Stimulated activated CD4-positive, alpha-beta T cell treated with anti-CD3 and anti-CD28 coated beads, TNF-alpha, amount 100 ng/mL, for 1 hour (primary cell): ENCODE measurements at places on chromosomes 1 and 21.

DNA sequence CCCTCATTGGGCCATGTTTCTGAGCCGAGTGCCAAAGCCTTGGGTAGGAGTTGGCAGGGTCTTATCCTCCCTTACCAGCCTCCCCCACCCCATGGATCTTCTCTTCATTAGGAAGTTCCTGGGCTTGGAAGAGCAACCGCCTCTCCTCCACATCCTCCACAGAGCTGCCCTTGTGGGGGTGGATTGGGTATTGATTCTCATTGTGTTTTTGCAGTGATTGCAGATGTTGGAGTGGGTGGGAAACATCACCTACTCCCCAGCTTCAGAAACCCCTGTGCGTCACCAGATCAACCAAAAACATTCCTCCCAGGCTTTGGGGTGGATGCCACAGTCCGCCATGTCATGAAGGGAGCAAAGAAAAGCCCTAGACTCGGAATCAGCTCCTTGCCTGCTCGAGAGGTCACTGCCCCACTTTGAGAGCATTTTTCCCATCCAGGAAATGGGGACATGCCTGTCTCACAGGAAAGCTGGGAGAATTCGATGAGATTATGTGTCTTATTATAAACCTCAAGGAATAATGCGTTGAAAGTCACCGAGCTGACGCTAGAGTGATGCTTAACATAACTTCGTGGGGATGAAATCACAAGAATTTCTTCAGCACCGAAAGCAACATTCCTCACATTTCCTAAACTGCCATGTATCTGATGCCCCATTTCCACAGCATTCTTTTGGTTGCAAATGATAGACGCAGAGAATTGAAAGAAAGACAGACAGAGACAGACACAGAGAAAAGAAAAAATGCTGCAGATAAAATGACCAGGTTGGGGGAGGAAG lies 44.7 kb upstream of the ZBTB40 start:
- no peak for DNase-seq

- no peak for DNase-seq
Measured at GRCh38 chr1:95126846-95127245, 9.7 kb downstream of the TLCD4 start.

- DNase-seq = no peak
Measured at GRCh38 chr1:239417986-239418640, 31.7 kb downstream of the CHRM3 start.

DNA sequence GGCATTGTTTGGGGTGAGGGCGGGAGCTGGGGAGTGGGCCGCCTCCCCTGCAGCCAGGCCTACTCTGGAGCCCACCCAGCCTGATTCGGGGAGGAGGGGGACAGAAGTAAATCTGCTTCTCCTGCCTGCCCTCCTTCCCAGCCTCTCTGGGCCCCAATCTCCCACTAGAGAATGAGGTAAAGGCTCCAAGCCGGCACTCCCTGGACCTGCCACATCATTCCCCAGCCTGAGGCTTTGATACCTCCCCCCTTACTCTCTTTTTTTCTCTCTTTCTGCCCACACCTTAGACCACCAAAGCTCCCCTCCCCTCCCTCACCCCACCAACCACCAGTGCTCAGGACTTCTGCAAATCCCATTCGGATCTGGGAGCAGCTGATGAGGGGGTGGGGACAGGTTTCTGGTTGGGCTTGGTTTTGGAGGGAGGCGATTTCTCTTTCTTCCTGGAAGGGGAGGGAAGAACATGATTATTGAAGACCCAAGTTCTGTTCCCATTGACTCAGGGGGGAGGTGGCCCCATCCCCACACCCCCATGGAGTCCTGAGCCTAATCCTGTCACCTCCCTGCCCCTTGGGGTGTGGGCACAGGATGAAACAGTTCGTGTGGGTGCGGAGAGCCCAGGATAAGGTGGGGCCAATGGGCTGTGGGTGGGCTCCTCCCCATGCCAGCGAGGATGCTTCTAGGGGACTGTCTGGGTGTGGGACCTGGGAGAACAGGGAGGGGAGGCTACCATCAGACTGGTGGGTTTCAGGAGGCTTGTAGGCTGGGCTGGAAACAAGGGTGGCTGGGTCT lies 1.3 kb downstream of the MAP7D1 start:
- DNase-seq = no peak

GRCh38 chr21:30714946-30715345 lies 3.6 kb downstream of the KRTAP21-3 start:
- no peak for DNase-seq

DNA sequence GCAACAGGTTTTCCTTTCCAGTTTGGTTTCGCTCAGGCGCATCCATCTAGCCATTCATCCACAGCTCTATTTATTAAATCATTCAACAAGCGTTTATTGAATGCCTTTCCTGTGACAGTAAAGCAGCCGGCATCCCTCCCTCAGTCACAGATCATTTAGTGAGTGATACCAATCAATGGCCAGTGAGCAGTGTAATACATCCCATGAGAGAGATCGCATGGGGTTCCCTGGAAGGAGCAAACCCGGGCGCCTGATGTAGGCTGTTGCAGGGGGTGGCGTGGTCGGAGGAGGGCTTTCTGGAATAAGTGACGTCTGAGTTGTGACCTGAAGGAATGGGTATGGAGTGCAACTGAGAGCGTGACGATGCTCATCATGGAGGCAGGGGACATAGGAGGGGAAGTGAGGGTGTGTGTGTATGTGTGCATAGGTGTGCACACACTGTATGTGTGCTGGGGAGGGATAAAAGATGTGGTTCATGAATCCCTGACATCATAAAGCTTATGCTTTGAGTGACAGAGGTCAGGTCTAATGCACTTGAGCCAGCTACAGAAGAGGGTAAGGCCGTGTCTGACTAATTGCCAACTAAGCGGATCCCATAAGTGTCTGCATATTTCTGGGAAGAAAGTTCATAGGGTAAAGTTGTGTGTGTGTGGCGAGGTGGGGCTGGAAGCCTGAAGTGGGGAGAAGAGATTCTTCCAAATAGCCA lies 6.6 kb downstream of the FCMR start:
- no peak for DNase-seq

DNA sequence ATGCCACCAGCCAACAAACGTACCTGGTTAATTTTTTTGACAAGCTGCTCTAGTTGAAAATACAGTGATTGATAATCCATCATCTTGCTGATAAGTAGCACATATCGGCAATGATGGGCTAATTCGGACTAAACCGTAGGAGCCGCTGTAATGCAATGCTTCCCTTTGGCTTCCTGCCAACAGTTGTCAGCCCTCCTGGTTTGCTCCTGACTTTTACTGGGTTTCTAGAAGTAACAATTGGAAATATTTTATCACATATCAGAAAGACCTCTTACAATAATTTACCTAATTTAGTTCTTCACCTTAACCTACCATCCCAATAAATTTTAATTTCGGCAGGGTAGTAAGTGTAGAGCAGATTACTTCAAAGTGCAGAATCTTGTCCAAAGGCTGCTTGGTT lies 148.5 kb downstream of the DHRS3 start:
- no peak for DNase-seq

- no peak for DNase-seq
Measured at GRCh38 chr21:41477641-41478318, 30.2 kb downstream of the TMPRSS2 start.

- DNase-seq = no peak
Measured at GRCh38 chr1:97073936-97074335, 352.4 kb downstream of the PTBP2 start.

DNA sequence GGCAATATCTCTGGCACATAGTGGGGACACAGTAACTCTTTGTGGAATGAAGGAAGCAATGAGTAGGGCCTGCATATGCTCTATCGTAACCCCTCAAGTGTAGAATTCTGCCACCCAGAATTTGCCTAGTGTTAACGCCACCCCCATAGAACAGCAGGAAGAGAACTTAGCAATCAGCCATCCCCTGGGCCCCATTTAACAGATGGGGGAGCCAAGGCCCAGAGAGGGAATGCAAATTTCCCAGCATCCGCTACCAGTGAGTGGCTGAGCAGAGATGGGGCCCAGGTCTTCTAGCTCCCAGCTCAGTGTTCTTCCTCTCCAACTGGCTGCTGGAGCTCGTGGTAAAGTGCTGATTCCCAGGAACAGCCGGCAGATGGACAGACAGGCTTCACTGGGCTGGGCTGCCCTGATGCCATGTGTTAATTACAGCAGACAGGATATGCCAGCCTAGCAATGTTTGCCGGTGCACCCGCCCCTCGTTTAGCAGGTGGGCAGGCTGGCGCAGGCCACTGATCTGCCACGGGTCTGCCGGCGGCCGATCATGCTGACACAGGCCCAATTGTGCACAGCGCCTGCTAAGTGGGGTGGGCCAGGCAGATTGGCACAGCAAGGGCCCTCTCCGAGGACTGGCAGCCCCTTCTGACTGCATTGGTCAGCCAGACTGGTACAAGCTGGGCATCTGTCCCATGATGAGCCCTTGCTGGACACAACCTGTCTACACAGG lies 171.9 kb downstream of the IGSF21 start:
- no peak for DNase-seq

- DNase-seq = no peak
Measured at GRCh38 chr1:85049735-85050166, 1.5 kb upstream of the MCOLN3 start.

DNA sequence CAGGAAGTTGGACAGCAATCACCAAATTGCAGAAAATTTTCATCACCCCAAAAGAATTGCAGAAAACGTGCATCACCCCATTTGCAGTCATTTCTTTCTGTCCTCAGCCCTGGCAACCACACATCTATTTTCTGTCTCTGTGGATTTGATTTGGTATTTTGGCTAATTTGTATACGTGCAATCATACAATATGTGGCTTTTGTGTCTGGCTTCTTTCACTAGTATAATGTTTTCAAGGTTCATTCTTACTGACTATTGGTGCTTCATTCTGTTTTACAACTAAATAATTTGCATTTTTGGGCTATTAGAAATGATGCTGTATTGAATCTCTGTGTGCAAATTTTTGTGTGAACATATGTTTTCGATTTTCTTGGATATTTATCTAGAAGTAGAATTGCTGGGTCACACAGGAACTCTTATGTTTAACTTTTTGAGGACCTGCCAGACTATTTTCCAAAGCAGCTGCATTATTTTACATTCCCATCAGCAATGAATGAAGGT lies 24.8 kb upstream of the PRDM2 start:
- DNase-seq = no peak

DNA sequence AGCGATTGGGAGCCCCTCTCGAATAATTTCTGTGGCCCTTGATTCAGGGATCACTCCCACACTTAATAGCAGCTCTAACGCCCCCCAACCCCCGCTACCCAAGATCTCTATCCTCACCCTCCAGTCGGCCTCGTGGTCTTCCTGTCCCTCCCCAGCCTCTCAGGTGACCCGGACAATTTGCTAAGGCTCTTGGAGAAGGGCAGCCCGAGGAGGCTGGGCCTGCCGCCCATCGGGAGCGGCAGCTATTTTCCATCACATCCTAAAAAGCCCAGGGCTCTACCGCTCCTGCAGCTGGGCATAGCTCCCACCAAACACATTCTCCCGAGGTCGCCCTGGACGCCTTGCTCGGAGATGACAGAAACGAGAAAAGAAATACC lies 12.0 kb upstream of the PHLDA3 start:
- DNase-seq = no peak

GRCh38 chr21:30126576-30126975 lies 40.0 kb downstream of the CLDN17 start:
- no peak for DNase-seq

DNA sequence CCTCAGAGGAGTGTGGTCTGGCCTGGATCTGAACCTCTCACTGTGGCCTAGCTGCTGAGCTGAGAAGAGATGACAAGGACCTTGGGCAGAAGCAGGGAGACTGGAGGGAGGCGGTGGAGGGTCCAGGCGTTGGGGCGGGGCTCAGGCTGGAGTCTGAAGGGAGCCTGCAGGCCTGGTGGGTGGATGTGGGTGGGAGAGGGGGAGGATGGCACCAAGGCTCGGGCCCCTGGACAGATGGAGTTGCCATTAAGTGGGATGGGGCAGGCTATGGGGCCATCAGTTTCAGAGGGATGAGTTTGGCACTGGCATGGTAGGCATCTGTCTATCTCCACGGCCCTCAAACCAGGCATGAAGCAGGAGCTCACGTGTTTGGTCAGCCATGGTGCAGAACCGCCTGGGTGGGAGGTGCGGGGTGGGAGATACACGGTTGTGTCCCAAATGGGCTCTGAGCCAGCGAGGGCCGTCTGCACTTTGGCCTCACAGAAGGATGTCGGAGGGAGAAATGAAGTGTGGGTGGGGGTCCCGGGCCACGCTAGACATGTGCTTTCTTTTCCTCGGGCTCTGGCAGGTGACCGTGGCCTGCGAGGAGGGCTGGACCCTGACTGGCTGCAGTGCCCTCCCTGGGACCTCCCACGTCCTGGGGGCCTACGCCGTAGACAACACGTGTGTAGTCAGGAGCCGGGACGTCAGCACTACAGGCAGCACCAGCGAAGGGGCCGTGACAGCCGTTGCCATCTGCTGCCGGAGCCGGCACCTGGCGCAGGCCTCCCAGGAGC lies 23.6 kb downstream of the PCSK9 start:
- DNase-seq = no peak

DNA sequence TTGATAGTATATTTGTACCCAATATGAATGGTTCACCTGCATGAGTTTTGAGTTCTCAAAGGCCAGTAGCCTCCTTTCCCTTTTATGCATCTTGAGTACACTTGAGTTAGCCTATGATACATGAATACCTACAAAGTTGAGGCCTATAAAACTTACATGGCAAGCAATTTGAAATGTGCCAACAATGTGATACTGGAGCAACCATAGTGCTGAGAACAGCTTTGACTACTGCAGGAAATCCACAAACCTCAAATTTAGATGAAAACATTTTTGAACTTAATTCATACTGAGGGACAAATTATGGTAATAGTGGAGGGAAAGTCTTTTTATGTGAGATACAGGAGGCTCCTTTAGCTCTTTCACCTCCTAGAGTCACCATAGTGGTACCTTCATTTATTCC lies 37.4 kb downstream of the LEPR start:
- DNase-seq = no peak

GRCh38 chr1:94820936-94821335 lies 779 bp downstream of the SLC44A3 start:
- no peak for DNase-seq

DNA sequence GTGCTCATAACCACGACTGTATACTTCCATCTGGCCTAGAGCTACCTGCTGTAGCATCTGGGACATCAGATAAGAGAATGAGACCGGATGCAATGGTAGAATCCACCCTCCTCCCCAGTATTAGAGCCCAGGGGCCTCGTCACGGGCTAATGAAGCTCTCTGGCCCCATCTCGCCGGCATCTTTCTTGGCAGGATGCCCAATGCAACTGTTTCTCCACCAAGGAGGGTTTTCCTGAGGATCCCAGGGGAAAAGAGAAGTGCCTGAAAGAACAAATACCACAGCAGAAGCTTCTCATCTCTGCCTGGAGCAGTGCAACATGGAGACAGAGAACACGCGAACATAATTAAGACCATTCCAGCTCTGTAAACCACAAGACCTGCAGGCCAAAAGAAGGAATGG lies 80.0 kb downstream of the VWA5B1 start:
- no peak for DNase-seq

- no peak for DNase-seq
Measured at GRCh38 chr1:161737625-161738024, 12.0 kb upstream of the DUSP12 start.

DNA sequence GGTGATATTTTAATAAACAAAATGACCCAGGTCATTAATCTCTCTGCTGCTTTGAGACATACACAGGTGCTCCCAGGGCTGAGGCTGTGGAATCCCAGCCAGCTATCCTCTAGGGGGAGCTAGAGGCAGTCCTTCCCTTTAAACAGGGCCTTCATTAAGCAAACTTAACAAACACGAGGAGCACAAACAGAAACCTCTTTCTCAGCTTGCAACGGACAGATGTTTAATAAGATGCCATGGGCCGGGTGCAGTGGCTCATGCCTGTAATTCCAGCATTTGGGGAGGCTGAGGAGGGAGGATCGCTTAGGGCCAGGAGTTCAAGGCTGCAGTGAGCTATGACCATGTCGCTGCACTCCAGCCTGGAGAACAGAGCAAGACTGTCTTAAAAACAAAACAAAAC lies 106.7 kb downstream of the HIVEP3 start:
- no peak for DNase-seq

- no peak for DNase-seq
Measured at GRCh38 chr1:151610142-151610541, 1.7 kb upstream of the SNX27 start.
